ENCODE measurements at places on chromosomes 4 and X.

DNA sequence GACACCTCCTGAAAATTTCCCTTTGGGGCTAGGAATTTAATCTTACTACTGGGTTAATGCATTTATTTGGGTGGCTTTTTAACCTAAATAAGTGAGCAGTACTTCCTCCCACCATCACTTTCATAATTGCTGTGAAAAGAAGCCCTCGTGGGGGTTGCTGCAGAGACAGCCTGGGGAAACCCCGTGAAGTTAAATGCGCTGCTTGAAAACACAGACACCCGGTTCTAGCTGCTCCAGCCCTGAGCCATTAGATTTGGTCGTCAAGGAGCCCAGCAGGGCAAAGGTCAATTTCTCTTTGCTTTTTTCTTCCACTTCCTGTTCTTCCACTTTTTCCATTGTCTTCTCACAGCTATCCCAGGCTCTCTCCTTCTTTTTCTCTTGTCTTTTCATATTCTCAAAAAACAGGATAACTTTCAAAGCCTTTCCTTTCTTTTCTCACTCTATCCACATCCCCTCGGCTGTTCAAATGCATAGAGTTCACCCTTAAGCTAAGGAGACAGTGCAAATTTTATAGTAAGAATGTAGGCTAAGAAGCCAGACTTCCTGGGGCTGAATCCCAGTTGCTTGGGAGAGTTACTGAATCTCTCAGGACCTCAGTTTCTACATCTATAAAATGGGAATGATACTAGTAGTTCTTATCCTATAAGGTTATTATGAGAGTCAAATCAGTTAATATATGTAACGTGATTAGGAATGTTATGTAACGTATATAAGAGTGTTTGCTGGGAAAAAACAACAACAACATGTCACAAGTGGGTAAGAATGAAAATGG, 91.5 kb upstream of the ZNF827 start:
- DNase-seq, result no peak

DNA sequence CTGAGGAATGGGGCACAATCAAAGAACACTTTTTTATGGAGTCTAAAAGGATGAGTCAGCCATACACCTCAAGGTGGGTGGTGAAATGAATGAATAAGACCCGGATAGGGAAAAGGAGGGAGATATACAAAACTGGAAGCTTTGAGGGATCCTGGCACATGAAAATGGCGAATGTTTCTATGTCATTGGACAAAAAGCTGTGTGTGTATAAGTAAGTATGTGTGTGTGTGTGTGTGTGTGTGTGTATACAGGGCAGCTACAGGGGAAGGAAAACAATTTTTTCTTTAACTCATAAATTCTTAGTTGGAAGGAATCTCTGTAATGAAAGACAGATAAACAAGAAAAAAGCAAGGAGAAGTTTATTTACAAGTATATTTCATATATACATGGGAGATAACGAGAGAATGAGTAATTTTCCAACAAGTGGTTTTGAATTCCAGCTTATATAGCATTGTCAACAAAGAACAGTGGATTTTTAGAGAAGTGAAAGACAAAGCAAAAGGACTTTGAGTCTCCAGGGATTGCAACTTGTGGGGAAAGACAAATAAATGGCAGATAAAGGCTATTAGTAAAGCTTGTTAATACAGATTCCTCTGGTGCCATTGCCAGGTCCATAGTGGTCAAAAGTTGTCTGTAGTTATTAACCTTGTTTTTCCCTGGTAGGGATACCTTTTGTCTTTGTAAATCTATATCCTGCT, 99.7 kb downstream of the MMRN1 start:
- no peak for DNase-seq

- peak; percentile 45 for DNase-seq
These were observed 239.6 kb downstream of the GBA3 start for GRCh38 chr4:22932326-22932725.

DNA sequence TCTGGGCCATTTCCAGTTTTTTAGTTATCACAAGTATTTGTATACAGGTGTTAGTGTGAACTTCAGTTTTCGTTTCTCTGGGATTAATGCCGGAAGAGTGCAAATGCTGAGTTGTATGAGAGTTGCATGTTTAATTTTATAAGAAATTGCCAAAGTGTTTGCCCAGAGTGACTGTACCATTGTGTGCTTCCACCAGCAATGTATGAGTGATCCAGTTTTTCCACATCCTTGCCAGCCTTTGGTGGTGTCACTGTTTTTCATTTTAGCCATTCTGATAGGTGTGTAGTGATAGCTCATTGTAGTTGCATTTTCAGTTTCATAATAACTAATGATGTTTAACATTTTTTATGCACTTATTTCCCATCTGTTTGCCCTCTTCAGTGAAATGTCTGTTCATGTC, 18.4 kb downstream of the PLS3 start:
- no peak for DNase-seq

DNA sequence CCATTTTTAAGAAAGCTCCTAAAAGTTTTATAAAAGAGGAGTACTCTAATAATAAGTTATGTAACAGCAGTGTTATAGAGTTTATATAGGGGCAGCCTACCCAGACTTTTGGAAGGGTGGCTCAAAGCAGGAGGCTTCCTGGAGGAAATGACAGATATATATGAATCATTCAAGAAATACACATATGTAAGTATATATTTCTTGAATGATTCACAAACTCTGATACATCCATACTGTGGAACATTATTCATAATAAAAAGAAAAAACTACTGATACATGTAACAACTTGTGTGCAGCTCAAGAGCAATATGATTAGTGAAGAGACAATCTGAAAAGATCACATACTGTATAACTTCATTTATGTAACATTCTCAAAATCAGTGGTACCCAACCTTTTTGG, 166.2 kb downstream of the WDFY3 start:
- no peak for DNase-seq

- DNase-seq, result no peak
These were observed 32.9 kb upstream of the CYBB start for GRCh38 chrX:37746951-37747350.

- DNase-seq, result no peak
These were observed 11.4 kb downstream of the TMEM165 start for GRCh38 chr4:55407119-55407518.

DNA sequence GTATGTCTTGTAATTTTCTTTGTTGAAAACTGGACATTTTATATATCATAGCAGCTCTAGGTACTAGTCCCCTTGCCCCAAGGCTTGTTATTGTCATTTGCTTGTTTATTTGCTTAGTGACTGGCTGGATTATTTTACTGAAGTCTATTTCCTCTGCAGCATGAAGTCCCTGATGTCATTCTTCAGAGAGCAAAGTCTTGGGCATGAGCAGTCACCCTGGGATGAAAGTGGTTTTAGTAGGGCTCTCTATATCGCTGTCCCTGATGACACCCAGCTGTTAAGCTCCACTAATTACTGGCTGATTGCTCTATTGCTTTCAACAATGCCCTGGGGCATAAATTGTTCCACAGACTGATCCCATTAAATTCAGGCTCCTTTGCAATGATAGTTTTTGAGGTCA, 113.5 kb upstream of the USP9X start:
- DNase-seq, result peak; percentile 0

DNA sequence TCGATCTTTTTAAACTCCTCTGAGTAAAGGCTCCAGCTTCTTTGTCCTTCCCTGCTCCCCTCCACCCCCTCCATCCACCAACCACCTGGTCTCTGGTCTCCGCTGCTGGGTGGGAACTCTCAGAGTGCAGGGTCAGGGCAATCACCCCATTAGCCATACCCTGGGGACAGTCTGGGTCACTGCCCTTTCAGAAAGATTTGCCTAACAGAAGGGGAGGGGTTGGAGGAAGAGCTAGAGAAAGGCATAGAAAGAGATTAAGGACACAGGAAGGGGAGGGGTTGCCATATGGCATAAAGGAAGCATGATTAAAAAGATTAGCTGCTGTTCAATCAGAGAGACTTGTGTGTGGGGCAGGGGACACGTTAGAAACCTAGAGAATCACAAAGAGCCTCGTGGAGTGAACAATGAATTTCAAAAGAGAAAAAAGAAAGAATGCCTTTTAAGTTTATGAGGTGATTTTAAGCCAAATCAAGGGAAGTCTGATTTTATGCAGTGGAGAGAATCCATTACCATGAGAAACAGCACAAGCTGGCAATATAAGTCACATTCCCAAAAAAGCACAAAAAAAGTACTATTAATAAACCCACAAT, 115.5 kb upstream of the ACSL4 start:
- no peak for DNase-seq

GRCh38 chrX:71504346-71504745, 28.6 kb upstream of the OGT start:
- DNase-seq, result no peak

- DNase-seq, result no peak
These were observed 15.7 kb downstream of the FOXR2 start for GRCh38 chrX:55638933-55639332.

DNA sequence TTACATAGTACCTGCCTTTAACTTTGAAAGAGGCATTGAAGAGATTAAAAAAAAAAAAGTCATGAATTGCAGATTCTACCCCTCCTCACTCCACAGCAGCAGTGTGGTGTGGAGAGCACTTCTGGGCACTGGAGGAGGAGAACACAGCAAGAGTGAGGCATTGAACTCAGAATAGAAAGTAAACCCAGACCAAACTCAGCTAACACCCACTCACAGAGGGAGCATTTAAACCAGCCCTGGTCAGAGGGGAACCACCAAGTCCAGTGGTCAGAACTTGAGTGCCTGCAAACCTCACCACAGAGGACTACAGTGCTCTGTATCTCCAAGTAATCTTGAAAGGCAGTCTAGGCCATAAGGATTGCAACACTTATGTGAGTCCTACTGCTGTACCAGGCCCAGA, 15.6 kb upstream of the UGT2A1 start:
- DNase-seq, result no peak

GRCh38 chrX:41137589-41137988, 52.3 kb downstream of the USP9X start:
- peak; percentile 13 for DNase-seq

- DNase-seq, result no peak
These were observed 92.7 kb downstream of the CD99L2 start for GRCh38 chrX:150805736-150806135.

GRCh38 chr4:158020734-158021346, 152.0 kb downstream of the GASK1B start:
- no peak for DNase-seq

GRCh38 chrX:42025861-42026260, 102.5 kb upstream of the CASK start:
- no peak for DNase-seq

GRCh38 chr4:2934077-2934812, 29.0 kb downstream of the NOP14 start:
- no peak for DNase-seq

DNA sequence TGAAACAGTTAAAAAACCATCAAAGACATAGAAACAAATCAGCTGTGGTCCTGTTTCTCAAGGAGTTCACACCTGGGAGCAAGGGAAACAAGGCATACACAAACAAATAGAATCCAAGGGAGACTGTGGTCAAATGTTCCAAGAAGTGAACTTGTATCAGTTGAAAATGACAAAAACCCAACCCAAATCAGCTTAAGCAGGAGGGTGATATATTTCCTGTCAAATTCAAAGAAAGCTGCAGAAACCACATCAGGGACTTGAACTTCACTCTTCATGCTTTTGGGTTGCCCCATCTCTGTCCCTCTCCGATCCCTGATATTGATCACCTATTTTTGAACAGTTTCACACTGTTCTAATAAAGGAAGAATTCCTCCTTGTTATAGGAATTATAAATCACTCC, 148.6 kb upstream of the FMR1 start:
- DNase-seq, result no peak

- DNase-seq, result no peak
These were observed 19.4 kb upstream of the FGG start for GRCh38 chr4:154631828-154632227.

DNA sequence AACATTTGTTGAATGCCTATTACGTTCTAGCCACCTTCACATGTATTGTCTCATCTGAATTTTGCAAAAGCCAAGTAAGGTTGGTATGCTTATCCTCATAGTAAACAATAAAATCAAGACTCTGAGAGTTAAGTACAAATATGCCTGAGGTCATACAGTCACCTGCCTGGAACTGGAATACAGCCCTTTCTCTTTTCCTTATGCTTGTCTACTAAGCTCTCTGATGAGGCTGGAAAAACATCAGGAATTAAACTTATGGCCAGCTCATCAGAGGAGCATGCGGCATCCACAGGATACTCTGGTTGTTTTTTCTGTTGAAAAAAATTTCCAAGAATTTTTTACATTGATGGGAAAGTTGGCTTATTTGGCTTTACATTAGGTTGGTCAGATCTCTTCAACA, 35.5 kb downstream of the NCAPG start:
- no peak for DNase-seq

- DNase-seq, result no peak
These were observed 452.9 kb upstream of the EPHA5 start for GRCh38 chr4:66123190-66123589.

GRCh38 chr4:188008377-188008776, 12.8 kb downstream of the ZFP42 start:
- no peak for DNase-seq

Data from NCI-H1105 treated with DMSO at 0.1 percent for 48 hours (cell line).